ENCODE measurements at places on chromosomes 1 and 21.

- no peak for DNase-seq
These were observed 36.7 kb downstream of the DISP3 start for GRCh38 chr1:11515368-11516300.

DNA sequence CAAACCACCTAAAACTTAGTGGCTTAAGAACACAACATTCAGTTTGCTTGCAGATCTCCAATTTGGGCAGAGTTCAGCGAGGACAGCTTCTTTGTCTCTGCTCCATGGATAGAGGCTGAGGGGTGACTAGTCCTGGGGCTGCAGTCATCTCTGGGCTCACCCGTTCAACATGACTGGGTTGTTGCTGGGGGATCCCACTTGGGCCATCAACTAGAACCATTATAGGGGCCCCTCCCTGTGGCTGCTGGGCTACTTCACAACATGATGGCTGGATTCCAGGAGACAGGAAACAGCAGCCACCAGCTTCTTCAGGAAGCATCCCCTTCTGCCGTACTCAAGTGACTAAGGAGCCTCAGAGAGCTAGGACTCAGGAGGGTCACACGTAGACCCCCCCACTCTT lies 140.9 kb downstream of the RHOU start:
- no peak for DNase-seq

- DNase-seq = no peak
These were observed 7.5 kb downstream of the HPCAL4 start for GRCh38 chr1:39683591-39684312.

DNA sequence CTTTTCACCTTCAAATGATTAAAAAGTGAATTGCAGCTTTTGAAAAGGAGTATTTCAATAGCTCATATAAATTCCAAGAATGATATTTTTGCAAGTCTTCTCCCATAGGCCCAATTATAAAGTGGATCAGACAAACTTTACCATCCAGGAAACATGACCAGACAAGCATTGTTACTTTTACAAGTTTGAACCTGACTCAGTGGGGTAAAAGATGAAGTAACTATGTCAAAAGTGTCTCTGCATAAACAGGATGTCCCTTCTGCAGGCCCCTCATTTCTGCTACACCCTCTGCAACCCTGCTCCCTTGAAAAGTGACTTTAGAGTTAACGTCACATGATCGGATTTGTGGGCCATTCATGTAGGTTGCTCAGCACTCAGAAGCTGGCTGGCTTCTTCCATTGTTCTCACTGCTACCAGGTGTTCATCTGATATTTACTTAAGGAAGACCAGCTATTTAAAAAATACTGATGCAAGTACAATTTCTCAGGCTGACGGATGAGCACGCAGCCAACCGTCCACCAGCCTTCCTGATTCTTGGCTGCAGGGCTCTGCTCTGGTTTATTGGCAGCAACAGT lies 32.3 kb downstream of the URB1 start:
- no peak for DNase-seq

DNA sequence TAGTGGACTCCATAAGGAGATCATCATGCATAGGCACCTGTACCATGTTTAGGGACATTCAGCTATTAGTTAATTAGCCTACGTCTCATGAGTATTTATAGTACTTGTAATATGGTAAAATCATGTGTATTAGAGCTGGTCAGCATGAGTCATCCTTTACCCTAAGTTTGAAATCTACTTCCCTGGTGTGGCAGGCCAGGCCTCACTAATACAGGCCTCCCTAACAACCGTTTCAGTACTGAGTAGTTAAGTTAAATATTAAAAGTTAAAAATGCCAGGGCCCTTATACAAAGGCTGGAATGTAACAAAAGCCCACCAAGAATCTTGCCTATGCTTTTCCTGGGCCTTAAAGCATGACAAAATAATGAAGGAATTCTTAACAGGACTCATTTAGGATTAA lies 356.3 kb upstream of the DPYD start:
- no peak for DNase-seq

DNA sequence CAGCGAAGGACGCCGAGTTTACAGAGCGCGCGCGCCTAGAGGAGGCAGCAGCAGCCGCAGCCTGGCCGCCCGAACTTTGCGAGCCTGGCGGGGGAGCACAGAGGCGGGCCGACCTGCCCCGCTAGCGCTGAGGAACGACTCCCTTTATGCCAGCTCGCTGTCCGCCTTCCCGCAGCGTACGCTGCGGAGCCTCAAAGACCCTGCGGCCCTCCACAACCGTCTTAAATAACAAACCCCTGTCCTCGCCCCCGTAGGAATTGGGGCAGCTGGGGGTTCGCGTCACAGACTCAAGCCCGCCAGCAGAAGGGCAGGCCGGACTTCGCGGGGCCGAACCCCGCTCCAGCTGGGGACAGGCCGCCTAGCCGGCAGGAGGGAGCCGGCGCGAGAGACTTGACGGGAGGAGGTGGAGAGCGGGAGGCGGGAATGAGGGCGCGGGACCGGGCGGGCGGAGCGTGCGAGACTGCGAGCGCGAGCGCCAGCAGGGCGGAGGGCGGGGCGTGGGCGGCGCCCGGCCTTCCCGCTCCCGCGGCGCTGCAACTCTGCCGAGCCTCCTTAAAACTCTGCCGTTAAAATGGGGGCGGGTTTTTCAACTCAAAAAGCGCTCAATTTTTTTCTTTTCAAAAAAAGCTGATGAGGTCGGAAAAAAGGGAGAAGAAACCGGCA lies 1.8 kb upstream of the CDKN2C start:
- peak; percentile 81 for DNase-seq

- DNase-seq = no peak
These were observed 4.3 kb downstream of the MGST3 start for GRCh38 chr1:165635329-165635728.

GRCh38 chr1:155485945-155486344 lies 76.7 kb downstream of the ASH1L start:
- DNase-seq = no peak

DNA sequence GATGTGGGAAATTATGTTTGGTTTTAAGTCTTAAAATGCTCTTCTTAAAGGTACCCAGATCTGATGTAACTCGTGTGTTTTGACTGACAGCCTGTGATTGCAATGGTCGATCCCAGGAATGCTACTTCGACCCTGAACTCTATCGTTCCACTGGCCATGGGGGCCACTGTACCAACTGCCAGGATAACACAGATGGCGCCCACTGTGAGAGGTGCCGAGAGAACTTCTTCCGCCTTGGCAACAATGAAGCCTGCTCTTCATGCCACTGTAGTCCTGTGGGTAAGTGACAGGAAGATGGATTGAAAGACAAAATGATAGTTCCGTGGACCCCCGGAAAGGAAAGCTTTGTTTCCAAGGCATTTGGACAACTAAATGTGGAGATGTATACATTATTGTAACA lies 71.6 kb upstream of the LAMC2 start:
- DNase-seq = no peak

DNA sequence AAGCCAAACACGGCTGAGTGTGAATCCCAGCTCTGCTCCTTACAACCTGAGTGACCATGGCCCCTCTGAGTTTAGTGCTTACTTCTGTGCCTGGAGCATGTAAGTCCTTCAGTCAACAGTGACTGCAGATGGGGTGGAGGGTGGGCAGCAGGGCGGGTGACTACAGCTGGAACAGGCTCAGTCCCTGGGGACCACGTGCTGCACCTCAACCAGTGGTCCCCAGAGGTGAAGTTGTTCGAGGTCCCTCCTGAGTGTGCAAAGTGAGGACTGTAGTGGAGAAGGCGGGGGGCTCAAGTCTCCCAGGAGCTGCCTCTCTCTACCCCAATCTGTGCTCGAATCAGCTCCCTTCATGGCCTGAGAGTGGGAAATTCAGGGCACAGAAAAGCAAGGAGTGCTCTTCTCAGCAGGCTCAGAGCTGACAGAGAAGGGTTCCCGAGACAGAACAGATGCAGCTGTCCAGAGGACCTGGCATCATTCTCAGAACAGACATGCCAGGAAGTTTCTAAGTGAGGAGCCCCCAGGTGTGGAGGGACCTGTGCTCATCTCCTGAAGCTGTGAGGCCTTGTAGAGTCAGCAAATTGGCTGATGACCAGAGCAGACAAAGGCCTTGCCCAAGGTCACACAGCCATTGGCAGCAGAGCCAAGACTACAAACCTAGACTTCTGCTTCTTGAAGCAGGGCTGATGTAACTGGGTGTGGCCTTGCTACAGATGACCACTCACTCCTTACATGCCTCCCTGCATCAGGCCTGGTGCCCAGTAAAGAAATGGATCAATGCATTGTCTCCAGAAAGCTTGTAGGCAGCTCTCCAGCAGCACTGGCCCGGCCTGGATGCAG lies 61.7 kb upstream of the EDN2 start:
- DNase-seq = peak; percentile 14

- no peak for DNase-seq
These were observed 28.8 kb upstream of the TSPAN2 start for GRCh38 chr1:115118086-115118485.

- DNase-seq = no peak
These were observed 36.6 kb downstream of the UBE2T start for GRCh38 chr1:202305168-202305567.

- no peak for DNase-seq
These were observed 108.8 kb downstream of the NRIP1 start for GRCh38 chr21:14955936-14956520.

DNA sequence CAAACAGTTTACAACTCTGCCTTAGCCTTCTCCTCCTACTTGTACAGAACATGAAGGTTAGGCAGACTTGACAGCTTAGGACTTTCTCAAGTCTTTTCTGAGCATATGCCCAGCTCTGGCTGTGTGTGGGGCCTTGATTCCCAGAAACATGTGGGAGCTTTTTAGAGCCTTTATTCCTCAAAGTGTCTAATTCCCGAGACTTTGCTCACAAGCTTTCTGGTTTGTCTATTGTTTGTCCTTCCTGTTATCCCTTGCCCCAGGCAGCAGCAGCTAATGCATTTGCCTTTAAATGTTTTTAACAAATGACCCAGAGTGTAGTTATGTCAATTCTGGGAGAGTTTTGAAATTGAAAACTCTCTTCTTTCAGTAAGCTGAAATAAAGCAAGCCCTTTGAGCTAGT lies 29.2 kb downstream of the ST7L start:
- DNase-seq = no peak

DNA sequence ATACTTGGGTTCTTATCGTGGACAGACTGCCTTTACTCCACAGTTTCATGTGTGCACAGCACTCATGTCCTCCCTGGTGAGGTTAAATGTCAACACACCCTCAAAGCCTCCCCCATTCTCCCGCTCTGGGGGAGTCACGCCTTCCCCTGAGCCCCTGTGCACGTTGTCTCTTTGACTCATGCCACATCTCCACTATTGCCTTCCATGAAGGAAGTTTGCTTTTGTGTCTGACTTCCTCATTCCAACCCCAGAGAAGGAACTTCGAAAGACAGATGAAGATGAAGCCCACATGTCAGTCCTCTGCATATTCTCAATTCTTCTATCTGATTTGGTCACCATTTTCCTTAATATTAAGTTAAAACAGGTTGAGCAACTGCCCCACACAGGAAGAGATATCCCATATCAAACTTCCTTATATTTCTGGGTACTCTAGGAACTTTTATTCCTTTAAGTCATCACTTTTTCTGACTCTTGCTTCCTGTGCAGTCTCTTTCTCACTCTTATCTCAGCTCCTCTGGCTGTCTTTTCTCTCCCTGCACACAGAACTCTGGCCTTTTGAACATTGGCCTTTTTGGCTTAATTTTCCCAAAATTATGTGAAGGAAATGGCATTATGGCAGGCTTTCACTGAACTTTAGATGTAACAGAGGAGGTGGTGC lies 41.5 kb downstream of the C4BPA start:
- DNase-seq = no peak

DNA sequence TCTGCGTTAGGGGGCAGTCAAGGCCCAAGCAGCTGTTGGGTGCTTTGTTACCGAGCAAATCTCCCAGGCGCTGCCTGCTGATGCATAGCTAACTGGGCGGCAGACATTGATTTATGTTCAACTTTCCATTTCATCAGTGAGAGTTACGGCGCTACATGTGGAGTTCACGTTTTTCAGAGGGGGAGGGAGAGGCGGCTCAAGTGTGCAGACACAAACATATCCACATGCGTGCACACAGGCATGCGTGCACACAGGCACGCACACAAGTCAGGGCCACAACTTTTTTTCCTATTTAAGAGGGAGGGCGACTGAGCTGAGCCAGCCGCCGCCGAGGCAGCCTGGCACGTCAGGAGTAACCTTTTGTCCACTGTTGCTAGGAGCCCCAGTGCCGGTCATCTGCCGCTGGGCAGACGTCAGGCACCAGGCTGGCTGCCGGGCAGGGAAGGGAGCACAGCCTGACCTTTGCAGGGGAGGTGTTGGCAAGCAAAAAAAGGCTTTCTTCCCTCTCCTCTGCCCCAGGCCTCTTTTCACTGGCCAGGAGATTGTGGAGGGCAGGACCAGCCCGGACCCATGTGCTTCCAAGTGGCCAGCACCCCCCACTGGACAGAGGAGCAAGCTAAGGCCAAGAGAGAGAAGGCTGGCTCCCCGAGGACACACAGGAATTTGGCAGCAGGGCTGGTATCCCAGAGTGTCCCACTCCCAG lies 73.3 kb downstream of the MRPL37 start:
- DNase-seq = no peak

GRCh38 chr21:42171091-42172053 lies 47.6 kb upstream of the ABCG1 start:
- peak; percentile 9 for DNase-seq

GRCh38 chr1:223678841-223679240 lies 13.3 kb upstream of the CAPN8 start:
- no peak for DNase-seq

GRCh38 chr1:38625939-38626338 lies 233.6 kb downstream of the RRAGC start:
- no peak for DNase-seq

DNA sequence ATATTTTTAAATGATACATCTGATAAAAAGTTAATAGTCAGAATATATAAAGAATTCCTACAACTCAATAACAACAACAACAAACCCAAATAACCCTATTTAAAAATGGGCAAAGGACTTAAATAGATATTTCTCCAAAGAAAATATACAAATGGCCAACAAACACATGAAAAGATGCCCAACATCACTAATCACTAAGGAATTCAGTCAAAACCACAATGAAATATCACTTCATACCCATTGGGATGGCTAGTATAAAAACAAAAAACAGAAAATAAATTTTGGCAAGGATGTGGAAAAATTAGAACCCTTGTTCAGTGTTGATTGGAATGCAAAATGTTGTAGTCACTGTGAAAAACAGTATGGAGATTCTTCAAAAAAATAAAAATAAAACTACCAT lies 184.8 kb upstream of the RAB4A start:
- no peak for DNase-seq

DNA sequence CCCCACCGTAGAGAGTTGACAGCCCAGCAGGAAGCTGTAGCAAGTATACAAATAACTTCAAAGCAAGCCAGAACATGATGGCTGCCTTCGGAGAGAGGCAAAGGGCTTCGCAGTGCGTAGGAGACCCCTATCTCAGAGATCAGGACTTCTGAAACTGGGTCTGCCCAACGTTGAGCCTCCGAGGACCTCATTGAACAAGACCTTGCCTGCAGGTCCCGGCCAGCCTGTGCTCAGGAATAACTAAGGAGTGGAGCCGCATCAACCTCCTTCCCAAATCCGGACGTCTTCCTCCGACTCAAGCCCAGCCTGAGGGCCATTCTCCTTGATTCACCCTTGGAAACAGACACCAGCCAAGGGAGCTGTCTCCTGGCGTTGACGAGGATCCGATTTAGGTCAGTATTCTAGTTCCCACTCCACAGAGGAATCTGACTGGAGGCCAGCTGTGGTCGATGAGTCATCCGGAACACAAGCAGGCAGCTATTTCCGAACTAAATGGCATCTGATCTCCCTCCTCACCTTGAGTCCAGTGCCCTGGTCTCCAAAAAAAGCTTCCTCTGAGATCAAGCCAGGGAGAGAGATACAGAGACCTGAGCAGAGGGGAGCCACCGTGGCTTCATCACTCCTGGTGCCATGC lies 166.5 kb upstream of the COA6 start:
- no peak for DNase-seq

GRCh38 chr1:7373876-7374562 lies 397.1 kb upstream of the VAMP3 start:
- DNase-seq = no peak
